ENCODE measurements at places on chromosomes 7 and 10.

DNA sequence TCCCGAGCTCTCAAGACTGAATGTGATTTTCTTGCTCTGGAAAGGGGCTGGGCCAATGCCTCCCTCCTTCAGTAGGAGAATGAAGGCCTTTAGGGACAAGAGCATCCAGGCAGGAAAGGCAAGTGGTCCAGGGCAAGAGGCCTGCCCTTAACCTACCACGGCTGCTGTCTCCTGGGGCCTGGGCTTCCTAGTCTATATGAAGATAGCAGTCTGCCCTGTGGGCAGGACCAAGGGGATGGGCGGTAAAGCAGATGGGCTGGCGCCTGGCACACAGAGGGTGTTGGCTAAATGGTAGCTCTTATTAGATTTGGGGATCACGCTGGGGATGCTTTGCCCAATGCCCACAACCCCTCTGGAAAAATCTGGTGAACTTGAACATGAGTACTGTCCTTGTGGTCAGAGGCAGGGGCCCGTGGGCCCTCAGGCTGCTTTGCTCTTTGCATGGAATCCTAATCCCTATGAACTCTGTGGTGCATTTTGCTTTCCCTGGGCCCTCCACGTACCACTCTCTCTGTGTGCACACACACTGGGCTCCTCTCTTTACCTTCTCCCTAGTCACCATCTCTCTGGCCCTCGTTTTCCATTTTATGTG is 20.3 kb downstream of the CHAT start:
- no peak for DNase-seq

GRCh38 chr10:102718220-102718619 is 3.8 kb downstream of the SFXN2 start:
- no peak for DNase-seq

DNA sequence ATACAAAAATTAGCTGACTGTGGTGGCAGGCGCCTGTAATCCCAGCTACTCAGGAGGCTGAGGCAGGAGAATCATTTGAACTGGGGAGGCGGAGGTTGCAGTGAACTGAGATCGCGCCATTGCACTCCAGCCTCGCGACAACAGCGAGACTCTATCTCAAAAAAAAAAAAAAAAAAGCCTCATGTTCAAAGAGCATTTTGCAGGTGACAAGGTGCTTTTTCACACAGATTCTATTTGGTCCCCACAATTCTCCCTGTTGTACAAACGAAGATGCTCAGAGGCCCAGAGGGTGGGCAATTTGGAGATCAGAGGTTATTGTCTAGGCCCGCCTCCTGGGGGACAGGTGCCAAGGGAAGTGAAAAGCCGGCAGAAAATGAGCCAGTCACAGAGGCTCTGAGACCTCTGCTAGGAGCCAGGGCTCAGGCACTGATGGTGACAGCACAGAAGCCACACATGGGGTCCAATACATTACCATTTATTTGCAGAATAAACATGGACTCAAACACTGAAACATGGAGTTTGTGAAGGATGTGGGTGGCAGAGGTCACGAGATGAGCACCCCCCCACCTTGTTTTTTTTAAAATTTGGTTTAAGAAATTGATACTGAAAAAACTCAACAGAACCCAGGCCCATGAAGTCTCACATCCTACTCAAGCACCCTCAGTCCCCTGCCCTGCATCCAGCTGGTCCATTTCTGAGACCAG is 882 bp upstream of the GAL3ST4 start:
- no peak for DNase-seq

DNA sequence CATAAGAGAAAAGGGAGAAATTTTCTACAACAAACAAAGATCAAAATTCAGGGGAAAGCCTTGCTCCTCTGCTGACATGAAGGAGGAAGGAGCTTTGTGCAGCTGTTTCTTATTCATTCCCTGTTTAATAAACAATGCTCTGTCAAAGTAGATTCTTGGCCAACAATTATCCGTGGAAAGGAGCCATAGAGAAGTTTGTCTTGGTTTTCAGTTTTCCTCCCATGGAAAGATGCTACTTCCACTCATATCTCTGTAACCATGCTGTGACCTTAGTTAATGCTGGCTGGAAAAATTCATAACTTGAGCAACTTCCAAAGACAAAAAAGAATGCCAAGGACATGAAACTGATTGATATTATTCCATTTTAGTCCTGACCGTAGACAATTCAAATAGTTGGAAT is 8.1 kb downstream of the DDC start:
- DNase-seq, result no peak

GRCh38 chr7:4724648-4725013 is 42.5 kb downstream of the FOXK1 start:
- no peak for DNase-seq

GRCh38 chr10:1610986-1611770 is 126.1 kb downstream of the ADARB2 start:
- DNase-seq, result no peak

DNA sequence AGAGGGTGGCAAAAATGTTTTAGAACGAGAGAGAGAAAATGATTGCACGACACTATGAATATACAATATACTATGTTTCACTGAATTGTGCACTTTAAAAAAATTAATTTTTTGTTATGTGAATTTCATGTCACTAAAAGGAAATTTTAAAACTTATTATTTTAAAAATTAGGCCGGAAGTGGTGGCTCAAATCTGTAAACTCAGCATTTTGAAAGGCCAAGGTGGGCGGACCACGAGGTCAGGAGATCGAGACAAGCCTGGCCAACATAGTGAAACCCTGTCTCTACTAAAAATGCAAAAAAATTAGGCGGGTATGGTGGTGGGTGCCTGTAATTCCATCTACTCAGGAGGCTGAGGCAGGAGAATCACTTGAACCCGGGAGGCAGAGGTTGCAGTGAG is 642.5 kb downstream of the XPNPEP1 start:
- no peak for DNase-seq

Data from T-helper 22 cell (primary cell).